Endodermal cell (in vitro differentiated cells): ENCODE measurements at places on chromosomes 5 and 9.

- no peak overlapping the region for H3K27ac ChIP-seq
- DNase-seq = no peak
- H3K36me3 ChIP-seq = no peaks in the 10 kb centered on the region
- H3K4me3 ChIP-seq = no peak overlapping the region
Observed at GRCh38 chr9:99748676-99749075, 73.0 kb upstream of the NR4A3 start.

GRCh38 chr5:88826646-88827585, 56.1 kb downstream of the MEF2C start:
- no peak overlapping the region for H3K27ac ChIP-seq
- DNase-seq = no peak
- peaks cover 3% of the 10 kb centered on the region for H3K4me1 ChIP-seq
- H3K36me3 ChIP-seq = no peaks in the 10 kb centered on the region

GRCh38 chr9:125121146-125121545, 22.2 kb downstream of the SCAI start:
- no peak for DNase-seq
- no peaks in the 10 kb centered on the region for H3K27me3 ChIP-seq
- no peak overlapping the region for H3K4me3 ChIP-seq

DNA sequence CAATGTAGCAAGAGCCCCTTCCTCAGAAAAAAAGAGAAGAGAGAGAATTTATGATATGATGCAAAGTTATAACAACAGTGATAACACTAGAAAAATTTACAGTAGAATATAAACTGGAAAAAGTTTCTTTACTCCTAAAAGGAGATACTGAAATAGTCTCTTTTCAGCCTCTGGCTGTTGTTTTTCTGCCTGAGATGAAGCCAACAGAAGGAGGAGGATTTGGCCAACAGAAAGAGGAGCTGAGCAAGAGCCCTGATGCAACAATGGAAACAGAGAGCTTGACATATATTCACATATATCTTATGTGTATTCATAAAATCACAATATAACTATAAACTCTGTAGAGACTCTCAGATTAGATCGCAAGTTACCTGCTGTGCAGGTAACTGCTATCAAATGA, 109.1 kb downstream of the INIP start:
- no peak for DNase-seq
- H3K36me3 ChIP-seq = no peaks in the 10 kb centered on the region
- H3K27ac ChIP-seq = no peak overlapping the region
- H3K4me3 ChIP-seq = no peak overlapping the region

GRCh38 chr5:66169534-66169933, 25.4 kb downstream of the SREK1 start:
- H3K4me1 ChIP-seq = no peaks in the 10 kb centered on the region
- H3K27me3 ChIP-seq = no peaks in the 10 kb centered on the region
- H3K27ac ChIP-seq = no peak overlapping the region
- peaks cover 77% of the 10 kb centered on the region for H3K36me3 ChIP-seq

GRCh38 chr5:17089690-17090089, 127.7 kb upstream of the BASP1 start:
- H3K27me3 ChIP-seq = no peaks in the 10 kb centered on the region
- DNase-seq = no peak
- H3K4me3 ChIP-seq = no peak overlapping the region
- H3K27ac ChIP-seq = no peak overlapping the region

- DNase-seq = no peak
- H3K27ac ChIP-seq = no peak overlapping the region
- H3K27me3 ChIP-seq = no peaks in the 10 kb centered on the region
- H3K4me3 ChIP-seq = no peak overlapping the region
Observed at GRCh38 chr5:19835442-19835841, 152.6 kb downstream of the CDH18 start.

GRCh38 chr5:61790678-61791077, 458.6 kb downstream of the ZSWIM6 start:
- H3K27ac ChIP-seq = no peak overlapping the region
- no peaks in the 10 kb centered on the region for H3K27me3 ChIP-seq
- DNase-seq = peak; percentile 52
- no peaks in the 10 kb centered on the region for H3K4me1 ChIP-seq

GRCh38 chr5:150640311-150641005, at the start of gene SYNPO:
TSS of gene SYNPO (plus strand) at chr5:150640660. CDS start at chr5:150648276, 7,616 bp downstream.
- no peak within 1 kb of the TSS for H3K4me3 ChIP-seq
- H3K36me3 ChIP-seq = no peaks in the 10 kb centered on the region
- peaks cover 45% of the 10 kb centered on the region for H3K4me1 ChIP-seq
- no peaks in the 10 kb centered on the region for H3K27me3 ChIP-seq
- no peak for DNase-seq
- no peak within 1 kb of the TSS for H3K27ac ChIP-seq
